ENCODE measurements at places on chromosomes 1 and 21.

DNA sequence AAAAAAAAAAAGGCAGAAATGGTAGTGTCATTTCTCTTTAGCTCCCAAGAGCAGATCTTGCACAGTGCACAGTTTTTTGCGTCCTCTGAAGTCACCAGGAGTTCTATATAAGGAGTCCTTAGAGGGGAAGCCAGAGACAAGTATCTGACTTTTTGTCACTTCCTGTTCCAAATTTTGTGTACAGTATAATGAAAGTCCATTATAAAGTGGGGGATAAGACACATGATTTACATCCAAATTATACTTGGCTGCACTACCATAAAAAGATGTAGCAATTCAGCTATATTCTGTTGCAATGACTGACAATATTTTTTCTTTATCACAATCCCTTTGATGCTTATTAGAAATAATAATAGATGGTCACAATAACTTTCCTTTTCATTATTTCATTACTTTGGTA, 1276.9 kb upstream of the ADGRL2 start:
- DNase-seq: no peak

DNA sequence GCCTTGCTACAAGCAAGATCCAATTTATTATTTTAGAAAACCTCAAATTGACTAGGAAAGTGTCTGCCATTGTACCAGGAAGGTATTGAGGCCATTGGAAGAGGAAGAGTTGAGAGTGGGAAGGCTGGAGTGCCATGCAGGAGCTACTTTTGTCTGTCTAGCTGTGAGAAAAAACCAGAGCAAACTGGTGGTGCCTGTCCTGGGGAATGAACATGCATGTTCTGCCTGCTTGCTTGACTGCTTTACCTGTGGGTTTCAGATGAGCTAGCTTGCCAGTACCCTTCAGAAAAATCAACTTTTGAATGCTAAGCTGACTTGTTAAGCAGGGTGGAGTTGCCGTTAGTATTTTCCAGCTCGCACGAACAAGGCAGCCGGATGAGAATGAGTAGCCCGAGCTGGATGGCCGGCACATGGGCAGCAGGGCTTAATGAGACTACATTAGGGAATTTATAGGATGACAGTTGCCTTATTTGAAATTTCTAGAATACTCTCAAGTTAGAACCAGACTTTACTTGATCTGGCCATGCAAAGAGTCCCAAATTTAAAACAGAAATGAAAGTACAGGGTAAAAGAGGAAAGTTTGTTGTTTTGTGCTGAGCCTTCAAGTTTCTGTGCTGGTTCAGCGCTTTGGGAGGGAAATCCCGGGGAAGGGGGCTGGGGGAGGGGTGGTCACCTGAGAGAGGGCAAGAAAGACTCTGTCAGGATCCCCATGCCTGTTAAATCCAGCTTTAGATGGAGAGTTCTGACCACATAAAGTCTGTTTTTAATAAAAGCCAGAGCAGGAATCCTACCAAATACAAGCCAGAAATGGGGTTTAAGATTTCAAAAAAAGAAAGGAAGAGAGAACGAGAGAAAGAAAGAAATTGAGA, 29.6 kb upstream of the C1orf105 start:
- no peak for DNase-seq

DNA sequence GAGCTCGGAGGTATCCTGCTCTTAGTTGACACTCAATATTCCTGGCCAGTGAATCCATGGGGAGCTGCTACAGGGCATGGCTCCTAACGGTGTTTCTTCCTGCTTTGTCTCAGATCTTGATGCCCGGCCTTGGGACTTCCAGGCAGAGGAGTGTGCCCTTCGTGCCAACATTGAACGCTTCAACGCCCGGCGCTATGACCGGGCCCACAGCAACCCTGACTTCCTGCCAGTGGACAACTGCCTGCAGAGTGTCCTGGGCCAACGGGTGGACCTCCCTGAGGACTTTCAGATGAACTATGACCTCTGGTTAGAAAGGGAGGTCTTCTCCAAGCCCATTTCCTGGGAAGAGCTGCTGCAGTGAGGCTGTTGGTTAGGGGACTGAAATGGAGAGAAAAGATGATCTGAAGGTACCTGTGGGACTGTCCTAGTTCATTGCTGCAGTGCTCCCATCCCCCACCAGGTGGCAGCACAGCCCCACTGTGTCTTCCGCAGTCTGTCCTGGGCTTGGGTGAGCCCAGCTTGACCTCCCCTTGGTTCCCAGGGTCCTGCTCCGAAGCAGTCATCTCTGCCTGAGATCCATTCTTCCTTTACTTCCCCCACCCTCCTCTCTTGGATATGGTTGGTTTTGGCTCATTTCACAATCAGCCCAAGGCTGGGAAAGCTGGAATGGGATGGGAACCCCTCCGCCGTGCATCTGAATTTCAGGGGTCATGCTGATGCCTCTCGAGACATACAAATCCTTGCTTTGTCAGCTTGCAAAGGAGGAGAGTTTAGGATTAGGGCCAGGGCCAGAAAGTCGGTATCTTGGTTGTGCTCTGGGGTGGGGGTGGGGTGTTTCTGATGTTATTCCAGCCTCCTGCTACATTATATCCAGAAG, 16.7 kb downstream of the ALX3 start:
- DNase-seq: peak; percentile 85

DNA sequence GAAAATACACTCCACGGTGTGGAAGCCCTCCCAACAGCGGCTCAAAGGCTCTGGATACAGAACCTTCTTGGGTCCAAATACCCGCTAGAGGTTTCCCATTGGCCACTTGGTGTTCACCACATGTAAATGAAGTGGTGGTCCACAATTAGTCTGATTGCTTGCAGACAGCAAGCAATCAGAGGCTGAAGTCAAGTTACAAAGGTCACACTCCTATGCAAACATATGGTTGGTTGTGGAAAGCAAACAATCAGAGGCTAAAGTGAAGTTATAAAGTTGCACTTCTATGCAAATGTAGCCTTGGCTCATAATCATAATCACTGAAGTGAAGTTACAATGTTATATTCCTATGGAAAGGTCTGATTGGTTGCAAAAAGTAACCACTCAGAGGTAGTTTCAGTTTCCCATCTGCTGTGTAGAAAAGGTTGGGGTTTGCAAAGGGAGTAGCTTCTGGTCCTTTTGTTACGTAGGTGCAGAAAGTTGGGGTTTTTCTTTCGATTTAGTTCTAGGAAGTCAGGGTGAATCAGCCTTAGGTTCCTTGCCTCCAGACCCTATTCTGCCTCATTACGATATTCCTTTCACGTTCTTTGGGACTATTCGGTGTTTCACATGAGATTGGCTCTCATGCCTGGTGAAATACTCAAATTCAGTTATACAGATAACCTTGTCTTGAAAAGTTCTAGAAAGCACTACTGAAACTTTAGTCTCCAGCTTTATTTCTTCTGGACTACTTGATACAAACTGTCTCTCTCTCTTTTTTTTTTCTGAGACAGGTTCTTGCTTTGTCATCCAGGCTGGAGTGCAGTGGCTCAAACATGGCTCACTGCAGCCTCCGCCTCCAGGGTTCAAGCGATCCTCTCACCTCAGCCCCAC, 36.7 kb upstream of the MTF2 start:
- DNase-seq: no peak

- no peak for DNase-seq
Measured at GRCh38 chr21:44471341-44471740, 16.0 kb downstream of the LRRC3 start.

DNA sequence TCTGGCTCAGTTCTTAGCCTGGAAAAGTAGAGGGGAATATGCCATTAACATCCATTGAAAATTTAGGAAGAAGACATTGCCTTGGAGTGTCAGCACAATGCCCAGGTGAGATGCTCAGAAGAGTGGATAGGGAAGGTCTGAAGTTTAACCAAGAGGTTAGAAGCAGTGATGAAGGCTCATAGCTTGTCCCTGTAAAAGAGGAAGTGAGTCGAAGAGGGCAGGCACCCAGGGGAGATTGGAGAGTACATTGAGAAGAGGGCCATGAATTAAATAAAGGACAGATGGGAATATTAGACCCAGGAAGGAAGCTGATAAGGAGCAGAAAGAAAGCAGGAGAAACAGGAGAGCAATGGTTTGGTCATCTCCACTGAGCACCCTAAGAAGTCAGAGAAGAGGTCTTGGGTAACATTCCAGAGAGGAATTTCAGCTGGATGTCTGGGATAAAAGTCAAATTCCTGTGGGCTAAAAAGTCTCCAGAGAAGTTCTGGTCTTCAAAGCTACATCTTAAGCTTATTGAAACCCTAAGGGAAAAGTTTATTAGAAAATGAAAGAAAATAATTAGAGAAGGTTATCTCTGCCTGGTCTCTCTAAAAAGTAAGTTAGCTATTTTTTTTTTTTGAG, 17.3 kb downstream of the C8B start:
- no peak for DNase-seq

DNA sequence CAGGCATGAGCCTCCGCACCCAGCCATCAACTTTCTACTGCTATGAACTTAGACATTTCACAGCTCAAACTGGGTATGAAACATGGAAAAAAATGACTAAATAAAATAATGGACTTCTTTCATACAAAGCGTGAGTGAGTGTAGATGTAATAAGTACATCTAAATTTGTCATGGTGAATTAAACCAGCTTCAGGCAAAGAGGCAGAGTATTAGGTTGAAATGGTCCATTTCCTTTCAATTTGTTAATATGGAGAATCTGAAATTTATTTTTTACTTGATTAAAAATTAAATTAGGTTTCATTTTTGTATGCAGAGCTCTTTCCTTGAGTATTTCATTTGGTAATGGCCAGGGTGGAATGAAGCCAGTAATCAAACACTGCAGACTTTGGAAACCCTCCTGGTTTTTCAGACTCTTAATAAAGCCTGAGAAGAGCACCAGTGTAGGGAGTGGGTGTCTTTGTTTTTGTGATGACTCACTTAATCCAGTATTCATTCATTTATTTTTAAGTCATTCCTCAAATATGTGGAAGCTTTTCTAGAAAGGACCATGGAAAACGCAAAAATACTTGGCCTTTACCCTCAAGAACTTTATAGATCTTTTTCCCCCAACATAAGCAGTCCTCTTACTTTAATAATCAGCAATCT, 49.2 kb downstream of the ALG14 start:
- no peak for DNase-seq

GRCh38 chr1:117732065-117732797, 126.4 kb downstream of the TENT5C start:
- DNase-seq: no peak

DNA sequence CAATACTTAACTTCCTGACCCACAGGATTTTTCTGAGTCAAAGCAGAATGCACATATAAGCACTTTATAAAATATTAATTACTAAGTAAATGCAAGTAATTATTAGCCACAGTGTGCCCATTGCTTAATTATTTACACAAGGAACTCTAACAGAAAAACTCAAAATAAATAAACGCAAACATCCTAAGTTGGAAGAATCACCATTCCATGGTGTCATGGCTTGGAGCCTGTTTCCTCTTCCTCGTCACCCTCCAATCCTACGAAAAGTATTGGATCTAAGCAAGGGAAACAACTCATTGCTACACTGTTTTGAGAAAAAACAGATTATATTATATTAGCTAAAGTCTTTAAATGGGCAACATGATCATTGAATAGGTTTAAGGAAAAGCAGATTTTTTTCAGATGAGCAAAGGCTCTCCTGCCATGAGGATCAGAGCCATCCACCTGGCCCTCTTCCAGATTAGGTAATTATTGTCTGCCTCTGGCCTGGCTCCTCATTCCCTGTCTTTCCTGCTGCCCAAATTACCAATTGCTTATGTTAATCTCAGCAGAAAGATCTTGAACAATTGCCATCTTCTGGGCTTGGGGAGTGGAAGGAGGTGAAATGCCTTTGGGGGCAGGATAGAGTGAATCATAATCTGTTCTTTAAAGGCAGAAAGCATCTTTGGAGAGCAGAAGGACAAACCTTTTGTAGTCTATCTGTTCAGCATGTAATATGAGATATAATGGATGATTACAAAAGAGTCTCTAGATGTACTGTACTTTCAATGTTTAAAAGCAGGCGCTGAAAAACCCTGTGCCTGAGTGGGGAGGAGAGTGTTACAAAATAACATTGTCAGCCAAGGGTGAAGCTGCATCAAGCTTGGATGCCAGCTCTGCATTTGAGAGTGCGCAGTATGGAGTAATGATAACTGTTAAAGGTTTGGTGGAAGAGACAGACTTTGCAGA, 121.2 kb downstream of the DUSP10 start:
- no peak for DNase-seq

DNA sequence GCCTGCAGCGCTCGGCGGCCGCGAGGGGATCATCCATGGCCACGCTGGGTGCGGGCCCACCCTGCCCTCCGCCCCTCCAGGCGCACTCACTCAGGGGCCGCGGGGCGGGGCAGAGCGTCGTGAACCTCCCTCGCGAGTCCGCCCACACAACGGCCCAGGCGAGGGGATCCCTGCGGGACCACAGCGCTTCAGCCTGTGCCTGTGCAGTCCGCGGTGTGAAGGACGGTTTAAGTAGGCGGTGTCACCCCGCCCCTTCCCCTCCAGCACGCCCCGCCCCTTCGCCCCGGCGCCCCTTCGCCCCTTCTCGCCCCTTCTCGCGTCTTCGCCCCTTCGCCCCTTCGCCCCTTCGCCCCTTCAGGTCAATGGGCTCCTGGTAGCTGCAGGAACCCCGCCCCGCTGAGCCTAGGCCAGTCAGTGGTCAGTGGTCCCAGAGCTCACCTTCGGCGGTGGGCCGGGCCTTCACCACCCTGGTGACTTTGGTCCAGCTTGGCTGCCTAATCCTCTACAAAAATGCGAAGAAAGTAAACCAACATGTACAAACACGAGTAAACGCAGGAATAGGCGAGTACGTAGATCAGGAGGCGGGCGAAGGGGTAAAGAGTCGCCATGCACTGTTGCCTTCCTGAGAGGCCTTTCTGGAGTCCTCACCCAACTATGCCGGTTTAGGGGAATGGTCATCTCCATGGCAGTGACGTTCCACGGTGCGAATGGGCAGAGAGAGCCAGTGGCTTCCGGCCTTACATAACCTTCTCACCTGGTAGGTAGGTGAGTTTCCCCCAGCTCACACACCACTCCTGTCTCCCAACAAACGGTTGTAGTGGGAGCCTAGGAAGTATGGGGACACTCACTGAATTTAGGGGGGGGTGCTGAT, 19.6 kb upstream of the DMRTB1 start:
- DNase-seq: no peak

DNA sequence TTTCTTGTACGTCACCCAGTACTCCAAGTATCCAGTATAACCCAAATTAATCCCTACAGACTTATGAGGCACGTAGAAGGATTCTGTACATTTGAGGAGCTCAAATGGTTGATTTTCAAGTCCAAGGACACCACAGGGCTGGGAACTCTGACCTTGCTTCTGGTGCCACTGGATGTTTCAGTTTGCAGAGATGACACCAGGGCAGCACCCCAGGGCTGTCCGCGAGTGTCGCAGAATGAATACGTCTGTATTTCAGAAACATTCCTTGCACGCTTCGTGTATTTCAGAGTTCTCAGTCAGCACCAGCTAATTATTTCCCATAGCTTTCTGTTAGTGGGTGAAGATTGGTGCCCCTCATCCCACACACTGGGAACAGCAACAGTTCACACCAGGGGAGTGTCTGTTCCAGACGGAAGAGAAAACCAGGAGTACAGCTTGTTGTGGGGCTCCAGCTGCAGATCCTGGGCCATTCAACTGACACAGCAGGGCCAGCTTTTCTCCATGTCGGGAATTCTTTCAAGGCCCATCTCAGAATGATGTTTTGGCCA, 159.2 kb downstream of the RHOU start:
- DNase-seq: no peak

- no peak for DNase-seq
Measured at GRCh38 chr1:115411371-115412063, 73.5 kb upstream of the NGF start.
